ENCODE measurements at places on chromosomes 11 and 22.
A peak's percentile ranks its signal among the peaks of the same experiment; 100 is the strongest.

DNA sequence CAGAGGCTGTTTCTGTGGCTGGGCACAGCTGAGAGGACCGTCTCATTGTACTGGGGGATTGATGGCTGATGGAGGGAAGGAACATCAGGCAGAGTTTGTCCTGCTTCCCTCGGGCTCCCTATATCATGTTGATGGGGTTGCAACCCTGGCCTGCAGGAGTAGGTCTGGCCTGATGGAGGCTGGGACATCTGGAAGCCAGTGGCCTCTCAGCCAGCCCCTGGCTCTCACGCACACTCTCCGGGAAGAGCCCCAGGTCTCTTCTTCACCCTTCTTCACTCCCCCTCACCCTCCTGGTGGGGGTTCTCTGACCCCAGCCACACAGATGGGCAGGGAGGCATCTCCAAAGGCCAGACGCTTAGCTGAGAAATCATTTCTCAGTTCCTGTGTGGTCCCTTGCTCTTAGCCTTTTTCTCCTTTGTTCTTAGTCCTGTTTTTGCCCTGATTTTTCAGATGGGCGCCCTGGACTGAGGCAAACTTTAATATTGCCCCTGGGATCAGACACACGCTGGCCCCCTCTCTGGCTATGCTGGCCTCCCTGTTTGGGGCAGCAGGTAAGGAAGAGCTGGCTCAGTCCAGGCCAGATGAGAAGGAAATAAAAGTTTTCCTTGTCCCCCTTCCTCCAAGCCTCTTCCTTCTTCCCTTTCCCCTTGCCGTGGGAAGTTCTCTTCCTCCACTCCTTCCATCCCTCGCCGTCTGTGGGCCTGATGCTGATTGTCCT lies 13.9 kb upstream of the ANO1 start:
- no peak for DNase-seq
- no peak overlapping the region for H3K4me3 ChIP-seq
- H3K27me3 ChIP-seq: no peaks in the 10 kb centered on the region
- H3K4me1 ChIP-seq: peaks cover 22% of the 10 kb centered on the region
- H3K36me3 ChIP-seq: no peaks in the 10 kb centered on the region
- no peak overlapping the region for H3K27ac ChIP-seq

DNA sequence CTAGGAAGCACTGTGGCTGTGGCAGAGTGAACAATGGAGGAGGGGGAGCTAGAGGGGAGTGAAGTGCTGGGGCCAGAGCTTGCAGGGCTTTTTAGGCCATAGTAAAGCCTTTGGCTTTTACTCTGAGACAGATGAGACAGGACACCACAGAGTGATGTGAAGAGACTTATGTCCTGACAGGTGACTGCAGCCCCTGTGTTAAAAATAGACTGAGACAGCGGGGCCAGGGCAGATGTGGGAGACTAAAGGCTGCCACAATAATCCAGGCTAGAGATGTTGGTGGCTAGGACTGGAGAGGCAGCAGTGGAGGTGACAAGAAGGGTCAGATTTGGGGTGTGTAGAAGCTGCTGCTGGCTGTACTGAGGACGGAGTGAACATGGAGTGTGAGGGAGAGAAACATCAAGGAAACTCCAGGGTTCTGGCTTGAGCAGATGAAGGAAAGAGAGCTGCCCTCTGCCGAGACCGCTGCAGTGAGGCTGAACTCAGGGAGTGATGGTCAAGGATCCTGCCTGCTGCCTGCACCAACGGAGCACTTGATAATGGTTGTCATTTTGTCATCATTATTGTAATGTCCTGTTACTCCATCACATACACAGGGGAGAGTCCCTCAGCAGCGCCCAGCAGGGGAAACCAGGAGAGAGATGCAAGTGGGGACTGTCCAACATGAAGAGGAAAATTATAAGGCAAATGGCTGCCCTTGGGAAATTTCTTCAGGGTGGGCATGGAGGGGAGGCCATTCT lies 27.4 kb downstream of the SLC43A1 start:
- no peak overlapping the region for H3K4me3 ChIP-seq
- H3K4me1 ChIP-seq: peaks cover 6% of the 10 kb centered on the region
- H3K27ac ChIP-seq: no peak overlapping the region
- no peaks in the 10 kb centered on the region for H3K27me3 ChIP-seq

GRCh38 chr11:63470311-63470710 lies 20.7 kb downstream of the PLAAT5 start:
- no peaks in the 10 kb centered on the region for H3K36me3 ChIP-seq
- H3K4me1 ChIP-seq: no peaks in the 10 kb centered on the region
- H3K27ac ChIP-seq: no peak overlapping the region
- H3K27me3 ChIP-seq: no peaks in the 10 kb centered on the region
- no peak for DNase-seq

- peak overlapping the region; percentile 90 for H3K27ac ChIP-seq
- peaks cover 78% of the 10 kb centered on the region for H3K4me1 ChIP-seq
- no peaks in the 10 kb centered on the region for H3K27me3 ChIP-seq
- H3K36me3 ChIP-seq: no peaks in the 10 kb centered on the region
Observed at GRCh38 chr11:118621784-118622375, 14.5 kb downstream of the PHLDB1 start.

DNA sequence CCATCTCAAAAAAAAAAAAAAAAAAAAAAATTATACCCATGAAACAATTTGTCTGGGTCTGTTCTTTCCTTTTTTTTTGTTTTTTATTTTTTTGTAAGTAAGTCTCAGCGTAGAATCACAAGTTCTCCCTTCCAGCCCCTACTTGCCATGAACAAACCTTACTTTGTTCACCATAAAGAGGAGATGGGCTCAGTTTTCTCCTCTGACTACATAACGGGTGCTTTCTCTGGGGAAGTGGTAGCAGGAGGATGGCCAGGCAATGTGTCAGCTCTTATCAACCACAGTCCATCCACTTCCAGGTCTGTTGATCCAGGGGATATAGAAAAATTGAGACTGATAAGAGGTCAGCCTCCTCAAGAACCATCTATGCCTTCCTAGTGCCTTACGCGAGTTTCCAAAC lies 11.0 kb downstream of the ASCC2 start:
- no peaks in the 10 kb centered on the region for H3K36me3 ChIP-seq
- H3K27ac ChIP-seq: no peak overlapping the region
- H3K4me1 ChIP-seq: no peaks in the 10 kb centered on the region
- no peak overlapping the region for H3K4me3 ChIP-seq

All from vagina (tissue), 2 donors.